ENCODE measurements at places on chromosomes 12 and 14.

GRCh38 chr14:74502236-74503019 is 8.9 kb downstream of the ISCA2 start:
- DNase-seq: no peak

GRCh38 chr12:47950856-47951468 is 12.4 kb upstream of the TMEM106C start:
- DNase-seq: no peak

- no peak for DNase-seq
Measured at GRCh38 chr14:91716999-91717398, 14.9 kb downstream of the CATSPERB start.

DNA sequence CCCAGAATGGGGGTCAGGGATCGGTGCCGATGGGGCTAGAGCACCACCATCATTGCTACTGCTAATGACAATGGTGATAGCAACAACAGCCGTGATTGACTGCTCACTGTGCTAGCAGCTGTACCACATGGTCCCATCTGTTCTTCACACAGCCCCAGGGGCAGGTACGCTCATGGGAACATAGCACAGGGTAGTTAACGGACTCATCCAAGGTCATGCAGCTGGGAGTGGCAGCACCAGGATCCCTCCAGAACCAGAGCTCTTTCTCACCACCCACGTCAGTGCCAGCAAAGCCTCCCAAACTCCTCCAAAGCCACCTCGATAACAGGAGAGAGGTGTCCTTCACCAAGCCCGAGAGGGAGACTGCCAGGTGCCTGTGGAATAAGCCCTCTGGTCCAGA is 11.2 kb upstream of the DYNC1H1 start:
- DNase-seq: no peak

All from right renal pelvis (tissue), 4 donors.